ENCODE measurements at places on chromosomes 13 and 19.

DNA sequence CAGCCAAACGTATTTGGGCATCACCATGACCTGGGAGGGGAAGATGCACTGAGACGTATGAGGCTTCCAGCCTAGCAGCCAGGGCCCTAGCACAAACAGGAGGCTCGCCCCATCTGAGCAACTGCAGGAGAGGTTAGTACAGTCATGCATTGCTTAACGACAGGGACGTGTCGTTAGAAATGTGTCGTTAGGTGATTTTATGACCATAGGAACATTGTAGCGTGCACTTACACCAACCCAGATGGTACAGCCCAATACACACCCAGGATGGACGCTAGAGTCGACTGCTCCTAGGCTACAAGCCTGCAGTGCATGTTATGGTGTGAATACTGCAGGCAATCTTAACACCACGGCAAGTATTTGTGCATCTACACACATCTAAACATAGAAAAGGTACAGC is 9.3 kb downstream of the CD177 start:
- DNase-seq, result no peak

- no peak for DNase-seq
Measured at GRCh38 chr19:47628078-47628771, 19.3 kb downstream of the BICRA start.

GRCh38 chr19:45130888-45131615 is 29.7 kb downstream of the NKPD1 start:
- peak; percentile 41 for DNase-seq

GRCh38 chr13:25088562-25089221 is 7.2 kb upstream of the PABPC3 start:
- DNase-seq, result no peak

GRCh38 chr19:14113762-14114414 is 3.7 kb downstream of the PRKACA start:
- no peak for DNase-seq

- no peak for DNase-seq
Measured at GRCh38 chr19:23509686-23510450, 114.6 kb upstream of the ZNF91 start.

DNA sequence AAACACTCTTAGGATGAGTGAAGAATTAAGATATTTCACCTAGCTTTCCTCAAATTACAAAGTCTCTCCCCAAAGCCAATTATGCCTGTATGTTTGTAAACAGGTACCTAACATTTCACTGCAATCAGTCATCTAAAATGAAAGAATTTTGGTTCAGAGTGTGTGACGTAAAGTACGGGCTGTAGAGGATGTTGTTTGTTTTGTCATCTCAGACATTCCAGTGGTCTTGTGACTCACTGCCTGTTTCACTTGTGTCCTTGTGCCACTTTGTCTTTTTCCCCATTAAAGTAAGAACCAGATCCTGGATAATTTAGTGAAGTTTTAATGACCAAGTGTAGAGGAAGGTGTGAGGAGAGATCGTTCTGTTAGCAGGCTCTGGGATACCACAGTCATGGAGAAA is 28.6 kb upstream of the EID2 start:
- no peak for DNase-seq

DNA sequence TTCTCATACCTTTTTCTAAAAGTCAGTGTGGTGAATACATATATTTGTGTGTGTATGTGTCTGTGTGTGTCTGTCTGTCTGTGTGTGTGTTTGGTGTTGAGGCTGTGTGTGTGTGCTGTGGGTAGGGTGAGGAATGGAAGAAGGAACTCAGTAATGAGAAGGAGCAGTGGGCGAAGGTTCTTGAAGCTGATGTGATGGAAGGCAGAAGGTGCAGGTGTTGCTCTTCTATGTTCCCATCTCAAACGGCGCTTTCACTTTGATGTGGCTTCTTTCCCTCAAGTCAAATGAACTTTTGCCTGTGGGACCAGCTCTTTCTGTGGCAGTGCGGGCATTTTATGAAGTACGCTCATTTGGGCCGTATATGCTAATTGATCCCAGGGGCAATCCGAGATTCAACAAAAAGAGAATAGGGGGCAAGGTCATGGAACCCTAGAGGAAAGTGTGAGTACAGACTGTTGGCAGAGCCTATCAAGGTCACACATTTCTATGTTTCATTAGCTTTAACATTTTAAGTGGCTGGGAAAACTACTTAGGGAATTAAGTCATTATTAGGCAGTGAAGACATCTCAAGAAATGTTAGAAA is 15.2 kb downstream of the BIVM start:
- no peak for DNase-seq

GRCh38 chr13:23960566-23961156 is 63.4 kb upstream of the C1QTNF9B start:
- peak; percentile 41 for DNase-seq

Measured in NCI-H1092 treated with DMSO at 0.1 percent for 48 hours (cell line).